ENCODE measurements at places on chromosomes 3 and 15.

DNA sequence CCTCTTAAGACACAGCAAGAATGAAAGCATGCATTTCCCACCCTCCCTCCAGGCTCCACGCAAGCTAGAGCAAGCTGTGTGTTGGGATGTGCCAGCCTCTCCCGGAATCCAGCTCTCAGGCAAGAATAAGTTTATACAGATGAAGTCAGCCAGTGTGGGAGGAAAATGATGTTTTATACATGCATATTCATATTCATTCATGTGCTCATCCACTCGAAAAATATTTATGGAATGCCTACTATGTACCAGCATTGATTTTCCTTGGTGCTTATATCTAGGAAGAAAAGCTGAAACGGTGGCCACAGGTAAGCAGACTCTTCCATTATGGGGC lies 62.7 kb downstream of the KLHL6 start:
- no peak for DNase-seq

DNA sequence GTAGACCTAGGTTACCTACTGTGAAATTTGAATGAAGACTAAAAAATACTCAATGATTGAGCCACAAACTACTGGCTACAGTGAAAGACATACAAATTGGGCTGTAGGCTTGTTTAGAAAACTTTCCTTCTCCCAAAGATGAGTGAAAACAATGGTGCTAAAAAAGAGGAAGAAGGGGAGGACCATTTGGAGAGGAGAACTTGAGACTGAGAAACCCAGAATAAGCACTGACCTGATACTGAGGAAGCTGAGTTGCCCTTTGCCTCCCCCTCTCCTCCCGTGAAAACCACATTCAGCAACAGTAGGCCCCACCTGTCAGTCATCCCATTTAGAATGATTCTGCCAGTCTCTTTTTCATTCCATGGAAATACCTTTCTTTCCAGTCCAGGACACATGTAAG lies 484.0 kb upstream of the TGFBR2 start:
- no peak for DNase-seq

DNA sequence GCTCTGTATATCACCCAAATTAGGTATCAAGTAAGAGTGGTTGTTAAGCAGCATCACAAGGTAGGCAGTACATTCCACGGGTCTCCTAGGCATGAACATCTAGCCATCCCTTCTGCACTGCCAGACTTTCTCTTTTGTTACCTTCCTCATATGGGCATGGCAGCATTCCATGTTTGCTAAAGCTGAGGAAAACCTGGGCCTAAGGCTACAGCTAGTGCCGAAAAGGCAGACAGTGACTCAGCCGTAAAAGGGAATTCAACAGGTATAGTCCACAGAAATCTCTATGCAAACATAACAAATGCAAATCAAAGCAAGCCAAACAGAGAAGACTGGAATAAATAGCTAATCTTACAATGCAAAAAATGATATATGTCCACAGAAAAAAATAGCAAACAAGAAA lies 645.4 kb downstream of the ZBBX start:
- DNase-seq = no peak

GRCh38 chr3:111932946-111933345 lies 45.9 kb upstream of the ABHD10 start:
- no peak for DNase-seq

- no peak for DNase-seq
Observed at GRCh38 chr3:152556731-152557254, 278.1 kb upstream of the P2RY1 start.

DNA sequence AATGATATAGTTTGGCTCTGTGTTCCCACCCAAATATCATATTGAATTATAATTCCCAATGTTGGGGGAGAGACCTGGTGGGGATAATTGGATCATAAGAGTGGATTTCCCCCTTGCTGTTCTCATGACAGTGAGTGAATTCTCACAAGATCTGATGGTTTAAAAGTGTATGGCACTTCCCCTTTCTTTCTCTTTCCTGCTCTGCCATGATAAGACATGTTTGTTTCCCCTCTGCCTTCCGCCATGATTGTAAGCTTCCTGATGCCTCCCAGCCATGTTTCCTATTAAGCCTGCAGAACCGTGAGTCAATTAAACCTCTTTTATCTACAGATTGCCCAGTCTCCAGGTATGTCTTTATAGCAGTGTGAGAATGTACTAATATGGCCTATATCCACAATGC lies 126.7 kb upstream of the GMNC start:
- DNase-seq = no peak

DNA sequence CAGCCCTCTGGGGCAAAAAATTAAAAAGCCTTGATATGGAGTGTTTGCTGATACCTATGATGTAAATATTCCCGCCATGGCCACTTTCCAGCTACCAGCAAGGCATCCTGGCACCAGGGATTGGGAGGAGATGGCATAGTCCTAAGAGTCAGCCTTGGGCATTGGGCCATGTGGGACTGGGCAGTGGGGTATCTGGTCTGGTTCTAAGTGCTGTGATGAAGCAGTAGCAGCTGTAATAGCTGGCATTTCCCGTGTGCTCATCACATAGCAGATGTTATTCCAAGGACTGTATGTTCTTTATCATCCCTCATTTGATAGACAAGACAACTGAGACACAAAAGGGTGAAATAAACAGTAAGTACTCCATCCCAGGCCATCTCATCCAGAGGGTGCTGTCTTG lies 6.9 kb upstream of the SACM1L start:
- no peak for DNase-seq

DNA sequence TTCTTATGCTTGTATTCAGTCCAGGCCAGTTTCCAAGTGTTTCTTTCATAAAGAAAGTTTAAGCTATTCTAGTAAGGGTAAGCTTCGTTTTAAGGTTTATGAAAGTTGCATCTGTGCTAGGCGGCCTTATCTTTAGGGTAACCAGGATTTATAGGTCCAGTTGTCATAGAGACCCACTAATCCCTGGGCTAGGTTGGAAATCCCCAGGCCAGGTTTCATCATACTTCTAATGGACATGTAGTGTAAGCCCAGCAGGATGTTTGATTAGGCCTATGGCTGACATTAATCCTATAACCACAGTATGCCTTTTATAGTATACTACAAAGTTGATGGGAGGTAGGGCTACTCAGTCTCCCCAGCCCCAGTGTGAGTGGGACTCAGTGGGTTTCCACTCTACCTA lies 312.4 kb downstream of the CACNA2D3 start:
- no peak for DNase-seq
